ENCODE measurements at places on chromosomes 2 and 18. TPM values are rescaled to one million over a fixed set of nuclear protein-coding genes. Genes with fewer than 3 reads are reported as not detected.

SNRNP200 gene
- 99.0 TPM for total RNA-seq

DNA sequence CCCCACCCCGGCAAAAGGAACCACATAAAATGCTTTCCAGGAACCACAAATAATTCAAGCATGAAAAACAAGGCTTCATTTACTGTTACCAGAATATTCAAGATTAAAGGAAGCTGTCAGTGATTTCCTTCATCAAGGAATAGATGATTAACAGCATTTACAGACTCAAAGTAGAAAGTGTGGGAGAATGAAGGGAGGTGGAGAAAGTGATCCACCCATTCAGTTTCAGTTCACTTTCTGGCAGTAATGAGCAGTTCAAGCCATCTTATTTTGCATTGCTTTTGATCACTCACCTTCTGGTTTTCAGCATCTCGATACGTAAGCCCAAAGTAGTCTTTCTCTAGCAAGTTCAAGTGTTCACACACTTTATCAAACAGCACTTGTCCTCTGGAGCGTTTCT is 99.0 kb downstream of the EPB41L3 start:
- H3K36me3 ChIP-seq: no peaks in the 10 kb centered on the region
- H3K27me3 ChIP-seq: no peaks in the 10 kb centered on the region
- no peak overlapping the region for H3K27ac ChIP-seq

DNA sequence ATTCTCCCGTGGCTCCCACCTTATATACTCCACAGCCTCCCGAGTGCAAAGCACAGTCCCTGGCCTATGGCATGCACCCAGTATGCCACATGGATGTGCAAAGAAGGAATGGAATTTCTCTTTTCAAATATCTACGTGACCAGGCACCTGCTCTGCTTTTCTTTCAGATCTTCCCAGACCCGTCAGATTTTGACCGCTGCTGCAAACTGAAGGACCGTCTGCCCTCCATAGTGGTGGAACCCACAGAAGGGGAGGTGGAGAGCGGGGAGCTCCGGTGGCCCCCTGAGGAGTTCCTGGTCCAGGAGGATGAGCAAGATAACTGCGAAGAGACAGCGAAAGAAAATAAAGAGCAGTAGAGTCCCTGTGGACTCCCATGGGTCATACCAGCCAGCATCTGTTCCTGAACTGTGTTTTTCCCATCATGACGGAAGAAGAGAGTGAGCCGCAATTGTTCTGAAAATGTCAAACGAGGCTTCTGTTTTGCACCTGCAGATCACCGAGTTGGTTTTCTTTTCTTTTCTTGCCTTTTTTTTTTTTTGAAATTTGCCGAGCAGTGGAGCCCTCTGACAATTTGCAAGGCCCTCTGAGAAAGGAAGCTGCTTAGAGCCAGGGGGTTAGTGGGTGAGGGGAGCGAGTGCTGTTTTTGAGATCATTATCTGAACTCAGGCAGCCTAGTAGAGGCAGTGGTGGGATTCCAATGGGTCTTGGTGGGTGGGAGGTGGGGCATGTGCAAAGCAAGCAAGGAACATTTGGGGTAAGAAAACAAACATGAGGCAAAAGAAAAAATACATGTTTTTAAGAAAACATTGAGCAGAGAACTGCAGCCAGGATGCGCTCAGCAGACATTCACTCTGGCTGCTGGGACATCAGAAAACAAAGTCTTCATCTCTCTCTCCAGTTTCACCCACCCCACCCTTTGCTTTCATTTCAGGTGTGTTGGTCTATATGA is 26.2 kb downstream of the LBH start:
- no peak overlapping the region for H3K27ac ChIP-seq
- H3K36me3 ChIP-seq: no peaks in the 10 kb centered on the region
- no peaks in the 10 kb centered on the region for H3K4me1 ChIP-seq
- H3K27me3 ChIP-seq: no peaks in the 10 kb centered on the region

BOLL gene
- not detected for total RNA-seq

B3GNT7 gene
- not detected for total RNA-seq

- no peak overlapping the region for H3K27ac ChIP-seq
- no peaks in the 10 kb centered on the region for H3K4me1 ChIP-seq
- no peak for DNase-seq
- H3K4me3 ChIP-seq: no peak overlapping the region
- no peaks in the 10 kb centered on the region for H3K27me3 ChIP-seq
Measured at GRCh38 chr2:104384961-104385360, 469.0 kb upstream of the POU3F3 start.

- DNase-seq: no peak
- peaks cover 2% of the 10 kb centered on the region for H3K27me3 ChIP-seq
- no peaks in the 10 kb centered on the region for H3K4me1 ChIP-seq
- no peaks in the 10 kb centered on the region for H3K36me3 ChIP-seq
- no peak overlapping the region for H3K4me3 ChIP-seq
Measured at GRCh38 chr2:24169023-24169422, 5.8 kb upstream of the FAM228A start.

GRCh38 chr2:45505138-45505537 is 105.9 kb downstream of the SRBD1 start:
- no peak overlapping the region for H3K27ac ChIP-seq
- no peaks in the 10 kb centered on the region for H3K27me3 ChIP-seq
- no peaks in the 10 kb centered on the region for H3K4me1 ChIP-seq
- H3K36me3 ChIP-seq: no peaks in the 10 kb centered on the region

FIGLA gene
- not detected for total RNA-seq

TNP1 gene
- total RNA-seq: not detected

DNA sequence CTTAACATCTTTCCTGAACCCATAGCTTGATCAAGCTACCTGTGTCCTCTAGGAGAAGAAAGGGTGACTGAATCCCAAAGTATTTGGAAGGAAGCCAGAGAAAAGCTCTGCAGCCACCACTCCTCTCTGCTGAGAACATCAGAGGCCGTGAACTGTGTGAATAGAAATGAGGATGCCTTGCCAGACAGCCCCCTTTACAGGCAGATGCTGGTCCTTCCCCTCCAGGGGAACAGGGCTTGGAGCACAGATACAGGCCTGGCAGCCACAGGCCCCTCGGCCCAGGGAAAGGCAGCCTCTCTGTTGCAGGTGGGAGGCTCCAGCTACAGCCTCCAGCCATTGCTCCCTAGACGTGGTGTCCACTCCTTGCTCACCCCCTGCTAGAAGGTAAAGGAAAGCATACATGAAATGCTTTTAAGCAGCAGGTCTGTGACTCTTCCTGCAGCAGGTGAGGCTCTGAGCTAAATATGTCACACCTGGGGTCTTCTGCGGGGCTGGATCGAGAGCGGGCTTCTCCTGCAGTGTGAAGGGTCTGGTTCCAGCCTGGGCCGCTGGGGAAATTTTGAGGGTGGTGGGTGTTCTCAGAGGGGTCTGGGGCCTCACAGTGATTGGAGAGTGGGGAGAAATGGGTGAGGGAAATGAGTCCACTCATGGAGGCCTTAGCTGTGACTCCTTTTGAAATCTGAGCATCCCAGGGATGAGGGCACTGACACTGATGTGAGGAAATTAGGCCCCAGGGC is 234.0 kb downstream of the KLHL29 start:
- peaks cover 6% of the 10 kb centered on the region for H3K4me1 ChIP-seq
- peaks cover 48% of the 10 kb centered on the region for H3K27me3 ChIP-seq
- no peak overlapping the region for H3K4me3 ChIP-seq
- no peak for DNase-seq
- H3K36me3 ChIP-seq: no peaks in the 10 kb centered on the region

- H3K36me3 ChIP-seq: no peaks in the 10 kb centered on the region
- no peaks in the 10 kb centered on the region for H3K4me1 ChIP-seq
Measured at GRCh38 chr2:95315801-95316411, 18.8 kb downstream of the KCNIP3 start.

GRCh38 chr2:98479959-98480524 is 35.4 kb downstream of the INPP4A start:
- no peak overlapping the region for H3K27ac ChIP-seq
- no peak overlapping the region for H3K4me3 ChIP-seq
- DNase-seq: no peak
- no peaks in the 10 kb centered on the region for H3K27me3 ChIP-seq
- H3K4me1 ChIP-seq: peaks cover 17% of the 10 kb centered on the region

DNA sequence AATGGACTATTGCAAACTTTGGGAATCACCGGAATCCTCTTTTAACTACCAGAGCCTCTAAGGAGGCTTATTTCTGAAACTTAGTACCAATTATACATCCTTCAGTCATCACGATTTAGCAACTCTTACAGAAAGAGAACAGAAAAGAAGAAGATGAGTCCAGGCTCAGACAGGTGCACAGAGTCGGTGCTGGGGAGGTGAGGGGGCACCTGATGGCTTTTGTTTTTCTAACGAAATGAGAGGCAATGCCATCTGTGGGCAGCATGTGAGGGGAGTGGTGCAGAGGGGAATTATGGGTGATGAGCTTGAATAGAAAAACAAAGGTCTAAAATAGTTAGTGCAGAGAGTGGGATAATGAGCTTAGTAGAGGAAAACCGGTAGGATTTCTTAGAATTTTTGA is 522.6 kb downstream of the CMPK2 start:
- H3K27me3 ChIP-seq: no peaks in the 10 kb centered on the region
- H3K4me3 ChIP-seq: no peak overlapping the region
- no peaks in the 10 kb centered on the region for H3K4me1 ChIP-seq

HSBP1L1 gene
- 15.3 TPM for total RNA-seq

GRCh38 chr18:6414723-6415417 is at the start of gene L3MBTL4:
Gene L3MBTL4, minus strand, starts transcription at chr18:6414911. Its CDS starts 103,286 bp downstream, at chr18:6311625.
- H3K36me3 ChIP-seq: no peaks in the 10 kb centered on the region
- H3K4me1 ChIP-seq: peaks cover 37% of the 10 kb centered on the region
- H3K4me3 ChIP-seq: peak within 1 kb of the TSS; percentile 85
- H3K27ac ChIP-seq: peak within 1 kb of the TSS; percentile 79
- H3K27me3 ChIP-seq: no peaks in the 10 kb centered on the region
- no peak for DNase-seq

SLC8A1 gene
- not detected for total RNA-seq

DNA sequence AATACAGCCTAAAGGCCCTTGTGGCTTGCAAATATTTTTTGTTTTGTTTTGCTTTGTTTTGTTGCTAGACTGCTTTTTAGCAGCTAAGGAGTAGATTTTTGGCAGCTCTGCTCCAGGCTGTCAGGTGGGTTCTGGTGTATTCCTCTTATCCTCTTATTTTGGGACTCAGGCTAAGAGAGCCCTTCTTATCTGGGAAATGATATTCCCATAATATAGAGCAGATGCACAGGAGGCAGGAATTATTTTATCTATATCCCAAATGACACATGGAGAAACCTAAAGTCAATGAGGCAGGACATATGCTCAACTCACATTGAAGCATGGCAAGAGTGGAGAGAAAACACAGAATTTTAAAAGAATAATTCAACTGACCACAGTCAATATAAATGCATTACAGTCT is 369.6 kb downstream of the RIT2 start:
- no peak for DNase-seq
- no peaks in the 10 kb centered on the region for H3K27me3 ChIP-seq
- no peaks in the 10 kb centered on the region for H3K4me1 ChIP-seq
- H3K4me3 ChIP-seq: no peak overlapping the region
- no peaks in the 10 kb centered on the region for H3K36me3 ChIP-seq

DNA sequence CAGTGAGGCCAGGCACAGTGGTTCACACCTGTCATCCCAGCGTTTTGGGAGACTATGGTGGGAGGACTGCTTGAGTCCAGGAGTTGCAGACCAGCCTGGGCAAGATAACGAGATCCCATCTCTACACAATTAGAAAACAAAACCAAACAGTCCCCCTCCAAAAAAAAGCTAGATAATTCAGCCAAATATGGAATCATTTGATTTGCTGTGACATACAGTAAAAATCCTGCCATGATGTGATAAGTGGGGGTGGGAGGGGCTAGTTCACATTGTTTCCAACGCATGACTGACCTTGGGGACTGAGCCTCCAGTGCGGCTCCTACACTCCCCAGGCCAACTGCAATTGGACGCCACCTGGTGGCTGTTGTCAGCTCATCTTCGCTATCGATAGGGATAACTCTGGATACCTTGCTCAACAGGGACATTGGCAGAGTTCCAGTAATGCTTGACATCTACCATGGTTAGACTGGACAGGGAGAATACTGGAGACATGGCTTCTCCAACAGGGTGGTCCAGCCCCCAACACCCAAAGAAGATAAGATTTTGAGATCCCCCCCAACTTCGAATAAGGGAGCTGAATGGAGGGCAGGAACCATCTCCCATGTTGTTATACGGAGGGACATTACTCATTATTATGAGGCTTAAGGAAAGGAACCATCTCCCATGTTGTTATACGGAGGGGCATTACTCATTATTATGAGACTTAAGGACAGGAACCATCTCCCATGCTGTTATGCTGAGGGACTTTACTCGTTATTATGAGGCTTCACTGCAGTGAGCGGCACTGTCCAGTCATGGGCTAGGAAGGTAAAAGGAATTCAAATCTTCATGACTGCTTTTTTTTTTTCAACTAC is 135.9 kb downstream of the TGIF1 start:
- H3K36me3 ChIP-seq: no peaks in the 10 kb centered on the region
- H3K4me1 ChIP-seq: peaks cover 47% of the 10 kb centered on the region
- H3K4me3 ChIP-seq: no peak overlapping the region
- no peak overlapping the region for H3K27ac ChIP-seq
- peak; percentile 92 for DNase-seq

DNA sequence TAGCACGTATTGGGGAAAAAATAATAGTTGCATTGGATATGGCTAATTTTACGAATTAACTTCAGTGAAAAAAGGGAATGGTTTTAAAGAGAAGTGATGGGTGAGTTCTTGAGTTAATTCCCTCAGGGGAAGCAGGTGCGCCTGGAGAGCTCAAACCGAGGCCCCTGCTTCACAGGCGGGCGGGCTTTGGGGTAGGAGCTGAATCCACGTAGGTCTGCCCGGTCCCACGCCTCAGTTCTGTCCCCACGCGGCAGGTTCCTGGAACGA is 44.1 kb downstream of the GORASP2 start:
- no peak for DNase-seq
- H3K36me3 ChIP-seq: 0 out of 2 replicates have a peak, but pooled peaks cover 1% of the 10 kb centered on the region
- no peaks in the 10 kb centered on the region for H3K27me3 ChIP-seq

DNA sequence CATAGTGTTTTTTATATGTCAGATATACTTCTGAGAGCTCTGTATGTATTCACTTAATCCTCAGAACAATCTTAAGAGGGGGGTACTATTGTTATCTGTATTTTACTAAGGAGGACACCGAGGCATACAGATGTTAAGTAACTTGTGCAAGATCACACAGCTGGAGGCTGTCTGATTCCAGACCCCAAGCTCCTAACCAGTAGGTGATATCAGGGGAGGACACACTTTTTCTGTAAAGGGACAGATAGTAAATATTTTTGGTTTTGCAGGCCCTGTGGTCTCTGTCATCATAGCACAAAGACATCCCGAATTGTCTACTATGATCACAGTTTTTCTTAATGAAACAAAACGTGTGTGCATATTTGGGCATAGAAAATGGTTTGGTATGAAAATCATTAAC is 143.7 kb downstream of the LAMA3 start:
- no peaks in the 10 kb centered on the region for H3K4me1 ChIP-seq
- no peak overlapping the region for H3K4me3 ChIP-seq
- H3K27me3 ChIP-seq: 0 out of 3 replicates have a peak, but pooled peaks cover 13% of the 10 kb centered on the region
- DNase-seq: no peak
- no peak overlapping the region for H3K27ac ChIP-seq

GRCh38 chr2:205287316-205287715 is 395.0 kb upstream of the NRP2 start:
- H3K4me3 ChIP-seq: no peak overlapping the region
- H3K27me3 ChIP-seq: no peaks in the 10 kb centered on the region
- no peaks in the 10 kb centered on the region for H3K36me3 ChIP-seq
- no peaks in the 10 kb centered on the region for H3K4me1 ChIP-seq

CRYGC gene
- total RNA-seq: not detected

- H3K36me3 ChIP-seq: peaks cover 11% of the 10 kb centered on the region
- H3K27ac ChIP-seq: no peak overlapping the region
- peaks cover 45% of the 10 kb centered on the region for H3K4me1 ChIP-seq
- no peaks in the 10 kb centered on the region for H3K27me3 ChIP-seq
- H3K4me3 ChIP-seq: no peak overlapping the region
Measured at GRCh38 chr2:241739651-241740050, 5.2 kb downstream of the D2HGDH start.

FSIP2 gene
- total RNA-seq: 0.04 TPM

VWA3B gene
- total RNA-seq: not detected

EFR3B gene
- total RNA-seq: 0.42 TPM

Data from HepG2 (cell line).